Cortex of kidney (tissue), 1 donor: ENCODE measurements at places on chromosomes 4 and X.

- DNase-seq, result no peak
Measured at GRCh38 chrX:27591938-27592337, 1.8 kb downstream of the DCAF8L2 start.

- DNase-seq, result no peak
Measured at GRCh38 chrX:71919886-71920285, 9.2 kb downstream of the NHSL2 start.

DNA sequence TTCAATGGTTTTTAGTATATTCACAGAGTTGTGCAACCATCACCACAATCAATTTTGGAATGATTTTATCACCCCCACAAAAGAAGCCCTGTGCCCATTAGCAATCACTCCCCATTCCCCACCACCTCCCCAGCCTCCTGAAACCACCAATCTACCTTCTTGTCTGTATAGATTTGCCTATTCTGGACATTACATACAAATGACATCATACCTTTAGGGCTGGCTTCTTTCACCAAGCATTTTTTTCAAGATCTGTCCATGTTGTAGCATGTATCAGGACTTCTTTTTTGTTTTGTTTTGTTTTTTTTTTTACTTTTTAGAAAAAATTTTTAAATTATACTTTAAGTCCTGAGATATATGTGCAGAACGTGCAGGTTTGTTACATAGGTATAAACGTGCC, 108.1 kb downstream of the RTL9 start:
- no peak for DNase-seq

- no peak for DNase-seq
Measured at GRCh38 chr4:107117726-107118125, 81.6 kb upstream of the DKK2 start.

DNA sequence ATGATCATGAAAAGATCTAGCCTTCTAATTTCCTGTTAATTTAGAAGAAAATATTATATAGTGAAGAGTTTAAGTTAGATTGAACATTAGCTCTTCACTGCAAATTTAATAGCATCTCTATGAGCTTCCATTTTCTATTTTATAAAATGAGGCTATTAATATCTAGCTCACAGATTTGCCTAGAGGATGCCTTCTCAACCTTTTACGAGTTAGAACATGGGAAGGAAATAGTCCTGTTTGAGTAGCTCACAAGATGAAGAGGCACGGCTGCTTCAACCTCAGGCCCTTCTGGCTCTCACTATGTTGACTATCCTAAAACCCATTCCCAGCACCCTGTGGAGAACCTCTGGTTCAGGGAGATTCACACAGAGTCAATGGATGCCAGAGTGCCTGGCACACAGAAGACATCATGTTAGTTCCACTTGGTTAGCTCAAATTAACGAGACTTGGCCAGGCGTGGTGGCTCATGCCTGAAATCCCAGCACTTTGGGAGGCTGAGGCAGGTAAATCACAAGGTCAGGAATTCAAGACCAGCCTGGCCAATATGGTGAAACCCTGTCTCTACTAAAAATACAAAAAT, 97.9 kb upstream of the GUCY1A1 start:
- DNase-seq, result no peak

DNA sequence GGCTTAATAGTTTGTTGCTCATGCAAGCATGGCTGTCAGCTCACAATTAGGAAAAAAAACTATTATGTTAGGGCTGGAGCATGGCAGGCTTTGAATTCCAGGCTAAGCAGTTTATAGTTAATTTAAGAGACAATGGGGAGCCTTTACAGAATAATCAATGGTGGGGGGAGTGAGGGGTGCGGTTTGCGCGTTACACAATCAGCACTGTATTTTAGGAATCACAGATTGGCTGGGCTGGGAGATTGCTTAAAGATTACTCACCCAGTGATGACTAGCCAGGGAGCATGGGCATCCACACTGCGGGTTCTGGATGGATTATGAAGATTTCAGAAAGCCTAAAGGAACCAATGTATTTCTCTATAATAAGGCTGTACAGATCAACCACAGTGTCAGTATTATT, 186.6 kb downstream of the SOX3 start:
- DNase-seq, result no peak

DNA sequence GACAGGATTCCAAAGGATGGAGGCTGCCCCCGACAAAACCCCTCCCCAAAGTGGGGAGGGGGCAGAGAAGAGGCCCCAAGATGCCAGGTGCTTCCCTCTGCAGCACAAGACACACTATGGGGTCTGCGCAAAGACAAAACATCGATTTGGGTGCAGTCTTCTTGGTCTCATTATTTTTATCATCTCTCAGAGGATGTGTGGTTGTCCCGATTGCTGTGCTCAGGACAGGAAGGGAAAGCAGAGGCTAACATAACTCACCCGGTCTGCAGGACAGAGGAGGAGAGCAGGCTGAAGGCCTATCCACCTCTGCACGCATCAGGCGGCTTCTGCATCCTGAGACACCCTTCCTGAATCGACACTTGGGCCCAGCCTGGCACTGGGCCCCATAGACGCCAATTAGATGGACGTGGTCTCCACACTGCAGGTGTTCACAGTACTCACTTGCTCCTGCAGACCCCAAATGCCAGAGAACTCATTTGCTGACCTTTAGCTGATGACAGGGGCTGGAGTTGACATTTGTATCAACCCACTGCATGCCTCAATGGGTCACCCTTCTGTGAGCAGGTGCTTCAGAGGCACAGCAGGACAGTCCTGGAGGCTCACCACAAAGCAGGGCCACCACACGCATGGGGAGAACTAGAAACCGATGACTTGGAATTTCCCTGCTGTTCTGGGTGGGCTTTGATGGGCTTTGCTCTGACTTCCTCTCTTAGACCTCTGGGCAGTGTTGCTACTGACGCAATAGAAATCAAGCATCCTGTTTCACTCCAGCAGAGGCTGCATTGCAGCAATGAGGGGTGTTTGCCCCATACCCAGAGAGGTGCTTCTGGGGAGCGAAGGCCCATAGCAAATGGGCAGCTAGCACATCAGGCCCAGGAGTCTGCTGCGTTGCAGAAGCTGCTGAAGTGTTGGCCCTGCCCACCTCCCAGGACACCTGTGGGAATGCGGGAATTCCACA, 96.3 kb upstream of the ENPP6 start:
- no peak for DNase-seq

GRCh38 chr4:118772081-118772766, 63.7 kb downstream of the SEC24D start:
- DNase-seq, result no peak

- DNase-seq, result no peak
Measured at GRCh38 chr4:139776235-139776634, 110.6 kb downstream of the MGST2 start.

DNA sequence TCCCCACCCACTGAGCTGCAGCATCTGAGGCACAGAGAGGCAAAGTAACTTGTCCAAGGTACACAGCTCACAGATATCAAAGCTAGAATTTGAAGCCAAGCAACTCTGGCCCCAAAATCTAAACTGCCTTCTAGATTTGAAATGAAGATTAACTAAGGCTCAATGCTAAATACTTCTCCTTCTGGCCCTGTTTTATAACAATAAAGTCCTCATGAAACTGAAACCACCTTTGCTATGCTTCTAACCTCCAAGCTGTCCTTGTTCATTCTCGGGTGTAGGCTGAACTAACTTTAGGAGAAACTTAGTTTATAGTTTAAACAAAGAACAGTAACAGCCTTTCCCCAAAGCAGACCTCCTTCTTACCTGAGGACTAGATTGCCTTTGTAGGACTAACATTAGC, 93.6 kb downstream of the DCTD start:
- DNase-seq, result no peak

DNA sequence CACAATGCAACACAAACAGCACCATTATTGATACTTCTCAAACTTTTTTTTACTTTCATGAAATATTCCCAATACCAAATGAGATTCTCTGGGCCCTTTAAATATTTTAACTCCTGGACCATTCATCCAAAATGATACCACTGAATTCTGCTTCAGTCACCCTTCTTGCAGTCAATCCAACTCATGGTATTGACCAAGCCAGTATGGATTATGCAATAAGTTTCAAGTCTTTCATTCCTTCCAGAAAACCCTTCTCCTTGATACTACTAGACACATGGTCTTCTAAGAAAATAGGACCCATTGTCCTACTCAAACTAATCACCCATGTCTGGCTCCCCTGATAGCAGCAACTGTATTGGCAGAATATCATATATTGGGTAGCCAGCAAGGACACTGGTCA, 23.0 kb downstream of the ZNF721 start:
- no peak for DNase-seq

DNA sequence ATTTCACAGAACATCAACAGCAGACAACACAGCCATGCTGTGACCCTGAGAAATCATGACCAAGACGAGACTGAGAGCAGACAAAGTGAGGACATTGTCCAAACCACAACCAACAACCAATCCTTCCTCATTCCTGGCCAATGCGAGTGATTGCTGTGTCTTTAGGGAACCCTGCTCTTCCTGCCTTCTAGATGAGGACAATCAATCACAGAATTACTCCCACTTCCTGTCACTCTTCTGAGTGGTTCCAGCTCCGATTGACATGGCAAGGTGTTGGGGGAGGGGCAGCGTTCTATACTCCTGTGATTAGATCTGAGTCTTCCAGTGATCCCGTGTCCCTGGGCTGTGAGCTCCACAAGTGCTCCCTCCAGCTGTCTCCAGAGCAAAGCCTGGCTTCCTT, 227.8 kb downstream of the STIM2 start:
- no peak for DNase-seq

- no peak for DNase-seq
Measured at GRCh38 chr4:184765473-184766340, 31.8 kb upstream of the CENPU start.

DNA sequence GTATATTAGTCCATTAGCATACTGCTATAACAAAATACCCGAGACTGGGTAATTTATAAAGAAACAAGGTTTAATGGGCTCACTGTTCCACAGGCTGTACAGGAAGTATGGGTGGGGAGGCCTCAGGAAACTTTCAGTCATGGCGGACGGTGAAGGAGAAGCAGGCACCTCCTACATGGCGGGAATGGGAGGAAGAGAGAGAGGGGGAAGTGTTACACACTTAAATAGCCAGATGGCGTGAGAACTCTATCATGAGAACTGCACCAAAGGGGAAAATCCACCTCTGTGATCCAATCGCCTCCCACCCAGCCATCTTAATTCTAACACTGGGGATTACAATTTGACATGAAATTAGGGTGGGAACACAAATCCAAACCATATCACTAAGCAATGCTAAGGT, 98.9 kb upstream of the SH3RF1 start:
- no peak for DNase-seq

GRCh38 chr4:169144061-169144600, 126.6 kb downstream of the SH3RF1 start:
- DNase-seq, result no peak

DNA sequence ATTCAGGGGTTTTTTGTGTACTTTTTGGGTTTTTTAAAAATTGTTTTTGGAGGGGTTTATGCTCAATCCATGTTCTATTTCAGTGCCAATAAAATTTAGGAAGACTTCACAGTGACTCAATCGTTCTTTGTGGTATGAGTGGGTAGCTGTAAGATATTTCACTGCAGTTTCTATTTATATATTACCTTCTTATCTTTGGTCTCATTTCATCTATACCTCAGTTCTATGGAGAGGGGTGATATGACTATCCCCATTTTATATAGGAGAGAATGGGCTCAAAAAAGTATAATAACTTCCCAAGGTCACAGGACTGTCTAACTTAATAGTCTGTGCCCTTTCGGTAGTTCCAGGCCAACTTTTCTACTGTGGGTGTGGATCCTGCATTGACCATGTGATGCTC, 74.4 kb downstream of the MSN start:
- DNase-seq, result no peak

- DNase-seq, result no peak
Measured at GRCh38 chr4:27666943-27667342, 806.3 kb downstream of the STIM2 start.

DNA sequence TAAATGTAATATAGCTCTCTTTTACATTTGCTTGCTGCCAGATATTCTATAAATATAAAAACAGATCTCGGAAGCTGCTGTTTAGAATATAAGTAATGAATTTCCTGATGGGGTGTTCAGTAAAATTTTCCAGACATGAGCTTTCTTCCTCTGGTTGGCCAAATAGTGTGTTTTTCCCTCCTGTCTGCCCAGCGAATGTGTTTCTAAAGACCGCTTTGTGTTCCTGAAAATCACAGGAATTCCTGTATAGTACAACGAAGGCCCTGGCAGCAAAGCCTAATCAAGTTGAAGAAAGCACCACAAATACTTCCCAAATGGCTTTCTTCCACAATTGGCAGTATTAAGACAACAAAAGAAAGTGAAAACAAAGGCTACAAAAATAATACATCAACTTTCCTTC, 494.1 kb downstream of the INPP4B start:
- DNase-seq, result no peak

GRCh38 chrX:93120805-93121204, 552.6 kb downstream of the NAP1L3 start:
- DNase-seq, result no peak

GRCh38 chrX:82528525-82528924, 979.6 kb upstream of the POU3F4 start:
- no peak for DNase-seq

GRCh38 chr4:169068423-169068822, 58.4 kb upstream of the CBR4 start:
- DNase-seq, result no peak

GRCh38 chr4:156294577-156294976, 340.9 kb upstream of the CTSO start:
- no peak for DNase-seq

GRCh38 chrX:13123857-13124345, 79.5 kb upstream of the FAM9C start:
- DNase-seq, result no peak

GRCh38 chr4:187965726-187966125, 29.8 kb upstream of the ZFP42 start:
- no peak for DNase-seq

- no peak for DNase-seq
Measured at GRCh38 chr4:111492496-111492895, 652.8 kb upstream of the FAM241A start.
